ENCODE measurements at places on chromosomes 1 and 21.

DNA sequence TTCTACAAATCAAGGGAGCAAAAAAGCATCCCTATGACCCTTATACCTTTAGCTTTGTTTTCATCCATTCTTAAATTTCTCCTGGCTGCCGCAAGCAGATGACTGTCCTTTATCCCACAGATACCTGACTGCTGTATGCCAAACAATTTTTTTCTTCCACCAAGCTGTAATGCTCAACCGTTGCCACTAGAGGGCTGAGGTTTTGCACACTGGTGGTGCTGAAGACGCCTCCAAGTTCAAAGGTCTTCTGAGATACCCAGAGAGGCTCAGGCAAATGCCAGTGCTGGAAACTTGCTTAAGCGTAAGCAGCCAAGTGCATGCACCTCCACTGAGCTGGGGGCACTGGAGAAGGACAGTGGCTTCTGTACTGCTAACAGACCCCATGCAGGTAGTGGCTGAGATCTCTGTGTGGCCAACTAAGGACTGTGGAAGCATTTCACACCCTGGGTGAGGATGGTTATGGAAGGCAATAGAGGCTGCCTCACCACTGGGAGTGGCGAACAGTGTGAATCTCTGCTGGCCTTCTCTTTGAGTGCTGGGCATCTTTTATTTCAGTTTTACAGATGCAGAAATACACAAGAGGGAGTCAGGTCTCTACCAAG is 28.5 kb downstream of the CNIH3 start:
- H3K27ac ChIP-seq, result no peak overlapping the region
- DNase-seq, result peak; percentile 72
- peaks cover 11% of the 10 kb centered on the region for H3K27me3 ChIP-seq

- peaks cover 4% of the 10 kb centered on the region for H3K4me1 ChIP-seq
- no peak overlapping the region for H3K27ac ChIP-seq
- H3K36me3 ChIP-seq, result peaks cover 3% of the 10 kb centered on the region
These were observed 90.4 kb downstream of the NPHP4 start for GRCh38 chr1:5901841-5902240.

DNA sequence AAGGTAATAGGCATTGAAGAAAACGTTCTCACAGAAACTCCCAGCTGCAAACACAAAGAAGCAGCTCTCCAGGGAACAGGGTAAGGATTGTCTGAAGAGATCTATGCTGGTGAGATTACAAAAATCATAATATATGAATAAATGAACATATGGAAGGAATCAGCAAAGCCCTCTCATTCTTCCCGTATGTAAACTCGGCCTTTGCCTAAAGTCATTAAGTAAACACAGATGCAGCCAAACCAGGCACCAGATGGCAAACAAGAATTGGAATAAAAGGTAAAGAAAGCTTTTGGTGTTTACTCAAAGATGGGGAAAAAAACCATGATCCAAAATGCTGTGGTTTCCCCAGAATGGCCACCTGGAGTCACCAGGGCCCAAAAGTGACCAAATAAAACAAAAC is 76.6 kb upstream of the HOOK1 start:
- H3K4me1 ChIP-seq, result peaks cover 4% of the 10 kb centered on the region
- H3K27ac ChIP-seq, result no peak overlapping the region
- H3K27me3 ChIP-seq, result no peaks in the 10 kb centered on the region

- no peak overlapping the region for H3K27ac ChIP-seq
- H3K36me3 ChIP-seq, result no peaks in the 10 kb centered on the region
- H3K27me3 ChIP-seq, result no peaks in the 10 kb centered on the region
- DNase-seq, result no peak
- H3K4me3 ChIP-seq, result no peak overlapping the region
These were observed 73.2 kb upstream of the ADGRL4 start for GRCh38 chr1:79079770-79080169.

DNA sequence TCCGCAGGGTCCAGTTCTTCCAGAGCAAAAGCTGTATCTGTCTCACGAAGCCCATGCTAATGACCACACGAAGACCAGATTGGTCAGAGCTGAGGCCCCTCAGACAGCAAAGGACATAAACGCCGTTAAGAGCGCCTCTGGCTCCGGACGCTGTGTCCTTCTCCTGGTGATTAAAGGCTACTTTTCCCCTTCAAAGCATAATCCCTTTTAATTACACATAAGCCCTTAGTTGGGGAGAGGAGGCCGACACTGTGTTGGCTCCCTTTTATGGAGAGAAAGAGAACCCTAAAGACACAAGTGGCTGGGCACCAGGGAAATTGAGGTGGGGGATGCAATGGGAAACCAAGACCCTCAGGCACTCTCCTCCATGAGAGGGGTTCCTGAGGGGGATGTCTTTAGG is at the start of gene ABCA4:
ABCA4 (minus strand) TSS at position 158 of the 400 bp plus-strand sequence; CDS start at position 55, 103 bp downstream.
- no peaks in the 10 kb centered on the region for H3K36me3 ChIP-seq
- DNase-seq, result no peak
- H3K27ac ChIP-seq, result no peak within 1 kb of the TSS
- H3K27me3 ChIP-seq, result peaks cover 17% of the 10 kb centered on the region

DNA sequence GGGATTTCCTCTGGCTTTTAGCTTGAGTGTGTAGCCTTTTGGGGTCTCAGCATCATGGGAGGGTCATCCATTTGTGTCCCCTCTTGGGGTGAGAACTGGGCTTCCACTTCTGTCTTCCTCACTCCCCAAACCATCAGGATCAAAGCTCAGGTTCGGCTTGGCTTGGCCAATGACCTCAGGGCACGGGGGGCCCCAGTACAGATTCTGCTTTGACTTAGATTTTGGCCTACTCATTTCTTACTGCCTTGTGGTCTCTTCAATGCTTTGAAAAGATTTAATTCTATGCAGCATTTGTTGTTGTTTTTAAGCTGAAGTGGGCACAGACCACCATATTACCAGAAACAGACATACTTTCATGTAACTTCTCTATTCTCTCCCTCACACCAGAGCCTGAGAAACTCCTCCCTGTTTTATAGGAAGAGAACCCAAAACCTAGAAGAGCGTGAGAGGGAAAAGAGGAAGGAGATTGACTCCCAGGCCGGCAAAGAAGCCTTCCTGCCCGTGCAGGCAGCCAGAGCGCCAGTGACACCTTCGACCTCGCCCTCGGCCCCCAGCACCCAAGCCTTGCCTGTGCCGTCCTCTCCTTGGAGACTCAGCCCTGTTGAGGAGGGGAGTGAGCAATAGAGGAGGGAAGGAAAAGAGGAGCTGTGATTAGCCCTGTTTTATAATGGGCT is 1.9 kb upstream of the S100A3 start:
- H3K27ac ChIP-seq, result no peak overlapping the region
- DNase-seq, result no peak

- H3K4me3 ChIP-seq, result no peak overlapping the region
- H3K4me1 ChIP-seq, result peaks cover 20% of the 10 kb centered on the region
- H3K27me3 ChIP-seq, result no peaks in the 10 kb centered on the region
- no peak overlapping the region for H3K27ac ChIP-seq
These were observed 2.7 kb upstream of the PSMD4 start for GRCh38 chr1:151251656-151252470.

- no peak for DNase-seq
- H3K27me3 ChIP-seq, result peaks cover 2% of the 10 kb centered on the region
- no peaks in the 10 kb centered on the region for H3K4me1 ChIP-seq
- H3K4me3 ChIP-seq, result no peak overlapping the region
- no peaks in the 10 kb centered on the region for H3K36me3 ChIP-seq
These were observed 102.5 kb downstream of the PLXNA2 start for GRCh38 chr1:208141610-208142192.

- H3K27me3 ChIP-seq, result no peaks in the 10 kb centered on the region
- no peak overlapping the region for H3K4me3 ChIP-seq
- no peak overlapping the region for H3K27ac ChIP-seq
These were observed 92.8 kb upstream of the DMRTA2 start for GRCh38 chr1:50516056-50516455.

GRCh38 chr1:36055706-36056105 is 28.2 kb upstream of the TEKT2 start:
- H3K27me3 ChIP-seq, result no peaks in the 10 kb centered on the region
- no peaks in the 10 kb centered on the region for H3K4me1 ChIP-seq
- H3K36me3 ChIP-seq, result peaks cover 2% of the 10 kb centered on the region
- no peak overlapping the region for H3K4me3 ChIP-seq

- no peak for DNase-seq
- H3K27ac ChIP-seq, result peak overlapping the region; percentile 75
- H3K4me1 ChIP-seq, result peaks cover 11% of the 10 kb centered on the region
- H3K4me3 ChIP-seq, result peak overlapping the region; percentile 35
- H3K36me3 ChIP-seq, result no peaks in the 10 kb centered on the region
These were observed 22.9 kb upstream of the SLC19A2 start for GRCh38 chr1:169508432-169509338.

GRCh38 chr1:8752411-8752810 is 65.0 kb downstream of the RERE start:
- DNase-seq, result no peak
- H3K4me1 ChIP-seq, result peaks cover 5% of the 10 kb centered on the region
- H3K4me3 ChIP-seq, result no peak overlapping the region
- peaks cover 4% of the 10 kb centered on the region for H3K36me3 ChIP-seq
- no peak overlapping the region for H3K27ac ChIP-seq
- no peaks in the 10 kb centered on the region for H3K27me3 ChIP-seq

GRCh38 chr1:215345766-215346165 is 221.3 kb upstream of the KCTD3 start:
- DNase-seq, result no peak
- H3K4me1 ChIP-seq, result no peaks in the 10 kb centered on the region
- H3K27ac ChIP-seq, result no peak overlapping the region
- H3K27me3 ChIP-seq, result no peaks in the 10 kb centered on the region

DNA sequence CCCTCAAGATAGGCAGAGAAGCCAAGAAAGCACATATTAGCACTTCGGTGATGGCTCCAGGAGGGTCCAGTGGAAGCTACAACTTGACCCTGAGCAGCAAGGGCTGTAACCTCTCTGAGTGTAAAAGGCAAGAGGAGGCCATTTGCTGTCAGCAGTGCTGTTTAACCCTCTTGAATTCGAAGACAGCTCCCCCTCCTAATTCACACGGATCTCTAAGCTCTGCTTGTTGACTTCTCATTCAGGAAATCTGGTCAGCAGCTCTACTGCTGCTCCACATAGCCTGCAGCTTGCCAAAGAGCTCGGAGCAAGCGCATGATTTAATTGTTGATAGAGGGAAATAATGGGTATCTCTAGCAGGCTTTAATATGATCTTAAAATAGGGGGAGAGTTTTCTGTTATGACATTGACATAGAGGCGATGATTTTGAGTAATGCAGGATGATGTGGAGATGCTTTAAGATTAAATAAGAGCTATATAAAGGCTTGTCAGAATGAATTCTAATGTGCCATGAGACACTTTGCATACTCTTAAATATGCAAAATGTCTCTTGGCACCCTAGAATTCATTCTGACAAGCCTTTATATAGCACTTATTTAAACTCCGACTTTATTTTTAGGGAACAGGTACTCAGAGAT is 79.4 kb upstream of the USH2A start:
- H3K27ac ChIP-seq, result no peak overlapping the region
- no peak overlapping the region for H3K4me3 ChIP-seq
- no peaks in the 10 kb centered on the region for H3K27me3 ChIP-seq
- no peaks in the 10 kb centered on the region for H3K36me3 ChIP-seq
- H3K4me1 ChIP-seq, result no peaks in the 10 kb centered on the region

- peaks cover 3% of the 10 kb centered on the region for H3K36me3 ChIP-seq
- peaks cover 22% of the 10 kb centered on the region for H3K4me1 ChIP-seq
- peak; percentile 90 for DNase-seq
- peak overlapping the region; percentile 1 for H3K27ac ChIP-seq
- no peak overlapping the region for H3K4me3 ChIP-seq
These were observed 2.8 kb upstream of the EYA3 start for GRCh38 chr1:28091043-28091781.

DNA sequence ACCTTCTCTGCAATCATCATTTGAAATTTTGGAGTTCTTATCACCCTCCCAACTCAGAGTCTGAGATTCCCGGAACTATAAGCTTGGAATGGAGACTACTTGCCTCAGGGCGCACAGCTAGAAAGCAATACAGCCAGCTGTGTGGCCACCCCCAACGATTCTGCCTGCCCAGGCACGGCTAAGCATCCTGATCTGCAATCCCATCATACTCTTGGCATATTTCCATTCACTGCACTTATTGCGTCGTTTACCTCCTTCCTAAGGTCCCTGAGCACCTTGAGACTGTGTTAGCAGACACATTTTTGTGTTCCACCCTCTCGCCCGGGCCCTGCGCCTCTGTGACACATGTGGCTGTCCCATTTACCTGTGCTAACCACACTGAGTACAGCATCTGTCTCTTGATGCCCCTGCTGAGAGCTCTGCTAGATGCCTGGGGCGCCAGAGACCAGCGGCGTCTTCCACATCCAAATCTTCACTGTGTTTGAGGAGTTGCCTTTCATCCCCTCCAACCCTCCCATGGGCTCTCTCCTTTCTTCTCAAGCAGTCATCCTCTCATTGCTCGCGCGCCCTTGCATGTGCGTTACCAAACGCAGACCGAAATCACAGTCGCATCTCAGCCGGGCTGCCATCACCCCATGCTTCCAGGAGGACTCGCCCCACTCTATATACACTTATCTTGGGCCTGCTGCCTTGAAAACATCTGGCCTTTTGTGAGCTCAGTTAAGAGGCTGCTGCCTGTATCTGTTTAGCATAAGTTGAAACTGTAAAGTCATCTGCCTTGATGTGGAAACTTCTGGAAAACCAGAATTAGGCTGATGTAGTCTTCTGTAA is 3.5 kb upstream of the CLDN19 start:
- H3K4me1 ChIP-seq, result no peaks in the 10 kb centered on the region
- H3K36me3 ChIP-seq, result peaks cover 11% of the 10 kb centered on the region

DNA sequence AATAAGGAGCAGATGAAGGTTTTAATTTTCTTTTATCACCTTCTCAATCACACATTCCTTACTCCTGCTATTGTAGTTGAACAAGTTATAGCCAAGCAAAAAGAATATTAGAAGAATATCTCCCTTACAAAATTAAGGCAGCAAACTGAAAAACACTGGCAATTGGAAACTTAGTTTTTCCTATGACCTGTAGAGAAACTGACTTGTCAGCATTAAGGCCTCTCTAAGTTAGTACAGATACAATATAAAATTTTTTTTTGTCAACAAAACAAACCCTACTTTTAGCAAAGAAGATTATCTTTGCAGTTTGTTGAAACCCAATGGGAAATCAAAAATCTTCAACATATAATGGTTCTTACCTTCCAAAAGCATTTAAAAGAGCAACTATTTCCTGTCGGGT is 61.3 kb downstream of the ERO1B start:
- H3K36me3 ChIP-seq, result no peaks in the 10 kb centered on the region
- no peaks in the 10 kb centered on the region for H3K27me3 ChIP-seq
- H3K27ac ChIP-seq, result no peak overlapping the region
- no peak overlapping the region for H3K4me3 ChIP-seq
- no peak for DNase-seq

DNA sequence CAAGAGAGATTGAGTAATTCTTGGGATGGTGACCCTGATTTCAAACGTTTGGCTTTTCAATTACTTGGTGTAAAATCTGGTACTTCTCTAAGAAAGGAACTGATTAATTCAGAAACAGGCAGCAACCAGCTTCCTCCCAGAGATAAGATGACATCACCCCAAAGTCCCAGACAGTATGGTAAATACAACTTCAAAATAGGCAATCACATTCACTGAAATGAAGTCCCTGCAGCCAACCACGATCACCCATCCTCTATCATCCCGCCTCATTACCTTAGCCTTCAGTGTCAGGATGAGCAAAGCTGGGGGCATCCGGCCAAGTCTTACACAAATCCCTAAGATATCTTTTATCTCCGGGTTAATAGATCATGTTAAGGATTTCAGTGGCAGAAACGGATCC is 26.4 kb upstream of the RUNX1 start:
- DNase-seq, result no peak
- no peaks in the 10 kb centered on the region for H3K36me3 ChIP-seq
- no peaks in the 10 kb centered on the region for H3K4me1 ChIP-seq
- peaks cover 1% of the 10 kb centered on the region for H3K27me3 ChIP-seq
- no peak overlapping the region for H3K27ac ChIP-seq

GRCh38 chr1:202663131-202663530 is 47.1 kb downstream of the SYT2 start:
- no peak overlapping the region for H3K4me3 ChIP-seq
- H3K27me3 ChIP-seq, result peaks cover 22% of the 10 kb centered on the region
- no peaks in the 10 kb centered on the region for H3K36me3 ChIP-seq
- no peaks in the 10 kb centered on the region for H3K4me1 ChIP-seq
